ENCODE measurements at places on chromosomes 11 and 22.

DNA sequence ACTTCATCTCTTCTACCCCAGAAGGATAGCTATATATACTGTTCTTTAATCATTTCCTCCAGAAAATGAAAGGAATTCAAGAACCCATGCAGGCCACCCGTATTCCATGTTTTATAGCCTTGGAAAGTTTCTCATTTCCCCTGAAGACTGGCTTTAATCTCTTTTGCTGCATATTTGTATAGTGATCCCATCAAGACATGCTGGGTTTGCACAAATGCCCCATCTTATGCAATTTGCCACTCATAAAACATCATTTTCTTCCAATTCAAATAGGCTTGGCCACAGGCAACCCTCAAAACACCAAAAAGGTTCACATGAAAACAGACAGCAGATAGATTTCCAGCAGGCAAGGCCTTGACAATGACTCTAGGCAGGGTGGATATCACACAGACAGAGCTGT is 28.3 kb upstream of the APOA1 start:
- peak; percentile 78 for DNase-seq

DNA sequence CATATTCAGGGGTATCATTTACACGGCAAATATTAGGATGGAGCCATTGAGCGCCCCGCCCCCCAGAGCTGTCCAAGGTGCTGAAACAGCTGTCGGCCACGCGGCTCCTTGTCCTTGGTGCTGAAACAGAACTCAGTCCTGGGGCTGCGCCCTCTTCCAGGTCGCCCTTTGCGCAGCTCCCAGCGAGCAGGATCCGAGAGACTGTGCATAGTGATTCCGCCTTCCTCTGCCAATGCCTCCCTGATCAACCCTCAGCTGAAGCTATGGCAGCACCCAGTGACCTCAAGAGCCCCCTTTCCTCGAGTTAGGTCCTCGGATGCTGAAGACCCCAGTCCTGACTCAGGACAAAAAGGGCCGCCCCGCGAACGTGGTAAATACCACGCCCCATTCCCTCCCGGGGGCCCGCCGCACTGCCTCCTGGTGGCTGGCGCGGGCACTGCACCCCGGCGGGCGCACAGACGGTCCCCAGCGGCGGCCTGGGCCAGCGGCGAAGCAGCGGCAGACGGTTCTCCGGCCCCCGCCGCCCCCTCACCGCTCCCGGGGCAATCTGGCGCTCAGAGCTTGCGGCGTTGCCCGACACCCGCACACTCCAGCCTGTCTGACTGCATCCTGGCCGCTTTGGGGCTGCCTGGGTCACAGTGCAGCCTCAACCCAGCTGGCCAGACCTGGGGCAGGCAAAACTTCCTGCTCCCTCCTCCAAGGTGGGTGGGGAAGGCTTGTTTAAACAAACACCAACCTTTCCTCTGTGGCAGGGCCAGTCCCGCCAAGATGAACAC is 13.4 kb downstream of the SYT7 start:
- peak; percentile 70 for DNase-seq

- peak; percentile 19 for DNase-seq
These were observed 115.9 kb upstream of the GRK3 start for GRCh38 chr22:25448435-25449051.

DNA sequence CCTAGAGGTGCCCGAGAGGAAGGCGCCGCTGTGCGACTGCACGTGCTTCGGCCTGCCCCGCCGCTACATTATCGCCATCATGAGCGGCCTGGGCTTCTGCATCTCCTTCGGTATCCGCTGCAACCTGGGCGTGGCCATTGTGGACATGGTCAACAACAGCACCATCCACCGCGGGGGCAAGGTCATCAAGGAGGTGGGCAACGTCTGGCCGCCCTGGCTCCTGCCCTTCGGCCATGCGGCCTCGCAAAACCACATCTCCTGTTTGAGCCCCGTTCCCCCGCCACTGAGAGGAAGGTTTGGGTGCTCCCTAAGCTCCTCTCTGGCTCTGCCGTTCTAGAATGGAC is 3.4 kb downstream of the SLC17A6 start:
- DNase-seq: no peak

GRCh38 chr11:23536907-23537306 is 676.6 kb upstream of the CCDC179 start:
- no peak for DNase-seq

DNA sequence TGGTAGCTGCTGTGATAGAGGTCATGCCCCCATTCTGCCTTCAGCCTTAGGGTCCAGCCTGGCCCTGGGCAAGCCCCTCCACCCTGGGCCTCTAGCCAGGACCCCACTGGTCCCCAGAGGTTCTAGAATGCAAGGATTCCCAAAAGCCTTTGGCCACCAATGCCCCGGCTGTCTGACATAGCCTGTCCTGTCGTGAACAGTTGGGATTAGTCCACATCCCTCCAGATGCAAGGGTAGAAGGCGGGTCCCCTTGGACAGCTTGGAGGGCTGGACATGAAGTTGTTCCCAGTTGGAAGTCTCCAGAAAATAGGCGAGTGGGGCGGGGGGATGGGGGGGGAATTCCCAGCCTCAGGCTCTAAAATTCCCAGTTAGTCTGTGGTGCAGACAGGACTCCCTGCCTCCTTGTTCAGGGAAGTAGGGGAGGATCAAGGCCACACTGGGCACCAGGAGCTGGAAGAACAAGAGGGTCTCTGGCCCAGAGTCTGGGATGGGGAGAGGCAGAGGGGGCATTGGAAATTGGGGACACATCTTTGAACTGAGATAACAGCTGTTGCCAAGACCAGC is 5.2 kb upstream of the ADORA2A start:
- no peak for DNase-seq

- no peak for DNase-seq
These were observed 515.2 kb upstream of the TENM4 start for GRCh38 chr11:79956061-79956460.

GRCh38 chr22:37184816-37185541 is 3.1 kb downstream of the C1QTNF6 start:
- DNase-seq: no peak

- no peak for DNase-seq
These were observed 163.7 kb downstream of the DYNC2H1 start for GRCh38 chr11:103272876-103273275.

GRCh38 chr11:7487360-7487759 is 2.1 kb downstream of the OLFML1 start:
- no peak for DNase-seq

GRCh38 chr11:62202910-62203309 is 5.6 kb upstream of the SCGB2A1 start:
- DNase-seq: no peak

DNA sequence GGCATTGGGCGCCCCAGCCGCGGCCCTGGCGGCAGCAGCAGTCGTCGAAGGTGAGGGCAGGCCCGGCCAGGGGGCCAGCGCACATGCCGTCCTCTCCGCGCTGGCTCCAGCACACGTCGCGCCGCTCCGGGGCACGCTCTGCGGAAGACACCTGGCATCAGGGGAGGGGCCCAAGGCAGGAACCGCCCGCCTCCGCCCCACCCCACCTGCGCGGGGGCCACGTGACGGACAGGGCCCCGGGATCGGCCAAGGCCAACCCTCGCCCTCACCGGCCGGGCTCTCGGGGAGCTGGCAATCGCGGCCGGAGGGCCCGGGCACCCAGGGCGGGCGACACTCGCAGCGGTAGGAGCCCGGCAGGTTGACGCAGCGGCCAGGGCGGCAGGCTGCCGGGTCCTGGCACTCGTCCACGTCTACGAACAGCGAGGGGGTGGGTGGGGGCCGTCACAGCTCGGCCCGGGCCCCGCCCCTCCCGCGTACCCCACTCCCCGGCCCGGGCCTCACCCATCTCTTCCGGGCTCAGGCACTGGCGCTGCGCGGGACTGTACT is 14.9 kb downstream of the SCYL1 start:
- DNase-seq: no peak

DNA sequence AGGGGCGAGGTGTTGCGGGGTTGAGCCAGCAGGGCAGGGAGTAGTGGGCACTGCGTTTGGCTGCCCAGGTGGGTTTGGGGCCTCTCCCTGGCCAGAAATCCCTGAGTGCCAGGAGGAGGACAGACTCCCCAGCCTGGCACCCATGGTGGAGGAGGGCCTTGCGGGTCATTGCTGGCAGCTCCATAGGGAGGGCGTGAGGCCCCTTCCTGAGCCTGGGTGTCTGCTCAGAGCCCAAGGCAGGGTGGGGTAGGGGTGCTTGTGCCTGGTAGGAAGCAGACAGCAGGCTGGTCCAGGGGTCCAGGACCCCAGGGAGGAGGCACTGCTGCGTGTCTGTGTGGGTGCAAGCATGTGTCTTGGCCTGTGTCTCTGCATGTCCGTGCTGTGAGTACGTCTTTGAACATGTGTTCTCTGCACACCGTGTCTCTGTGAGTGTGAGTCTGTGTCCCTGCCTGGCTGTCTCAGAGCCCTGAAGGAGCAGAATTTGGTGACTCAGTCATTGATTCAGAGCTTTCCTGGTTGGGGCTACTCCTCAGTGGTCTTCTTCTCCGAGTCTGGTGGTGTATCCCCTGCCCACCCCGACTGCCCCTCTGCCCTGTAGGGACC is 3.9 kb downstream of the TSPAN4 start:
- DNase-seq: no peak

- peak; percentile 86 for DNase-seq
These were observed 28.9 kb downstream of the SLC22A12 start for GRCh38 chr11:64619811-64620380.

GRCh38 chr22:23079240-23079768 is 9.0 kb downstream of the GNAZ start:
- DNase-seq: no peak

GRCh38 chr11:36249246-36249645 is 40.0 kb downstream of the COMMD9 start:
- DNase-seq: peak; percentile 99

All from amniotic epithelial cell (primary cell).